ENCODE measurements at places on chromosomes 12 and 14.

- no peak for ATAC-seq
These were observed 30.9 kb upstream of the WDR89 start for GRCh38 chr14:63672417-63673180.

- ATAC-seq = no peak
These were observed 161.5 kb downstream of the RPS29 start for GRCh38 chr14:49424436-49425331.

- ATAC-seq = no peak
These were observed 1095.7 kb downstream of the FLRT2 start for GRCh38 chr14:86625637-86626036.

GRCh38 chr12:109716512-109717389 is 3.1 kb downstream of the FAM222A start:
- ATAC-seq = no peak

DNA sequence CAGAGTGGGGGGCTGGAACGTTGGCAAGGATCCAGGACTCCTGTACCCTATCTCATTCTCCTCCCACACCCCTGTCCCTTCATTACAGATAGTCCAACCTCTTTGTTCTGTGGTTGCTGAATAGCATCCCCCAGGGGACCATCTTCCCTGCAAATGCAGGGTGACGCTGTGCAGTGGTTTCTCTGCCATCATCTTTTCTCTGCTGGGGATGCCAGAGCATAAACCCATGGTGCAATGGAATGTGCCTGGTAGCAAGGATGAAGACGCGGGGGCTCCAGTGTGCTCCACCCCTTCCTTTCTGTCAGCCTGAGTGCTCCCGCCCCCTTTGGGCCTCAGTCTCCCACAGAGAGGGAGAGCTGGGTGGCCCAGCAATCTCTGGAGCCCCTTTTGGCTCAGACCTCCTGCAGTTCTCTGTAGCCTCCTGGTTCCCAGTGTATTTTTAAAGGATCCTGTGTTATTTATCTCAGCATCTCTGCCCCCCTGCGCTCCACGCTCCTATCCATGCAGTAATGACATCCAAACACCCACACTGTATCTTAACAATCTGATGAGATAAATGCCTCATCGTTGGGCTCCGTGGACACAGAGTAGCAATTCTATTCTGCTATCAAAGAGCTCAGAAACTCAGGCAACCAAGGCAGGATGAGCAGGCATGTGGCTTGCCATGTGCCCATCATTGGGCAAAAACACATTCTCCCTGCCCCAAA is 212.8 kb downstream of the CACNA1C start:
- ATAC-seq = no peak

DNA sequence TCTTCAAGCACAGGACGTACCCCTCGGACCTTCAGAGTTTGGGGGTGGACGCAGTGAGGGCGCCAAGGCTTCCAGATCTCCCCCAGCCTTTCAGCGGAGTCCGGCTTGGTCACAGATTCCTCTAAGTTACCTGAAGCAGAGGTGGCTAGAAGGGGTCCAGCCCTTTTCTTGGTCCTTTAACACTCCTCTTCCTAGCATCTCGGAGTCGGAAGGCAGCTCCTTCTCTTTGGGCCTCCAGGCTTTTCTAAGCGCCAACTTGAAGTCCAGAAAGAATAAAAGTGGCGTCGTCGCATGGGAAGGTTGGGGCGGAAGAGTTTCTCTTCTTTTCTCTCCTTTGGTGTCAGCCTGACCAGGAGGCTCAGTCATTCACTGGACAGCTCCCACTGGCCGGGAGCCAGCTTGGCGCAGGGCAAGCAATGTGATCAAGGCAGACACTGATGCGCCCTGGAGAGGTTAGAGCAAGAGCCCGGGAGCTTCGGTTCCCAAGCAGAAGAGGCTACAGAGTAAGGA is 9.6 kb downstream of the OR6S1 start:
- peak; percentile 29 for ATAC-seq
